ENCODE measurements at places on chromosomes 7 and 10. TPM values are rescaled to one million over a fixed set of nuclear protein-coding genes. Genes with fewer than 3 reads are reported as not detected.

DNA sequence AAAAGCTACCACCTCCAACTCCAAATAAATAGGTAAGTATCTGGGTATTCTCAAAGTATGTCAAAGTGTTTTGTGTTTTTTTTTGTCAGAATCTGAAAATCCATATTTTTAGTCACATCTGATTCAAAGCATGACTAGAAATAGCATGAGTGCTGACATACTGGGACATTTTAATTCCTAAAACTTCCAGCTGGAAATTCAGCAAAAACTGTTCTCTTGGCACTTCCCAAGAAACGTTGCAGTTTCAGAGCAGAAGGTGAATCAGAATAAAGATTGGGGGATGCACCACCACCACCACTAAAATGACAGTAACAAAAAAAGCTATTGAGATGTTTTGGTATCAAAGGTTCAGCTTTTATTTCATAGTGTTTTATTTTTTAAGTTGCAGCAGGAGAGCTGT, 724.6 kb upstream of the CELF2 start:
- no peak for DNase-seq

Gene PKD2L1
- not detected for polyA plus RNA-seq

GRCh38 chr7:27868131-27868550, 128.2 kb downstream of the TAX1BP1 start:
- no peak for DNase-seq

- DNase-seq, result no peak
Measured at GRCh38 chr10:125133696-125134482, 26.5 kb downstream of the CTBP2 start.

Gene EPO
- not detected for polyA plus RNA-seq

- DNase-seq, result no peak
Measured at GRCh38 chr10:17415046-17415658, 39.2 kb downstream of the ST8SIA6 start.

Gene ABCB4
- not detected for polyA plus RNA-seq

Gene TAS2R41
- not detected for polyA plus RNA-seq

Gene WDR86
- polyA plus RNA-seq, result 0.81 TPM
